ENCODE measurements at places on chromosomes 13 and 19.

- no peak for DNase-seq
These were observed 15.4 kb upstream of the CHAMP1 start for GRCh38 chr13:114298866-114299265.

DNA sequence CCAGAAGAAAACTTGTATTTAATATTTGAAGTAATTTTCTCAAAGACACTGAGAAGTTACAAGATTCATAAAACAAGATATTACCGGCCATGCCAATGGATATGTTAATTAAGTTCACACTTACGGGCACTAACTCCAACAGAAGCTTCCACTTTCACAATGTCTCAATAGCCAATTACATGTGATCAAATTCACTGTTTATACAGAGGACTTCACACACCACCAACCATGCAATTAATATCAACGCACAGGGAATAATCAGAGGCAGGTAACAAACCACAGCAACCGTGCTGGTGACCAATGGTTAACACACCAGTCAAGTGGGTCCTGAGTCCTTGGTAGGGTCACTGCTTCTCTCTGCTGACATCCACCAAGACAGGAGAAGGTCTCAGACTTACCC lies 5.9 kb upstream of the ACOD1 start:
- DNase-seq, result no peak

DNA sequence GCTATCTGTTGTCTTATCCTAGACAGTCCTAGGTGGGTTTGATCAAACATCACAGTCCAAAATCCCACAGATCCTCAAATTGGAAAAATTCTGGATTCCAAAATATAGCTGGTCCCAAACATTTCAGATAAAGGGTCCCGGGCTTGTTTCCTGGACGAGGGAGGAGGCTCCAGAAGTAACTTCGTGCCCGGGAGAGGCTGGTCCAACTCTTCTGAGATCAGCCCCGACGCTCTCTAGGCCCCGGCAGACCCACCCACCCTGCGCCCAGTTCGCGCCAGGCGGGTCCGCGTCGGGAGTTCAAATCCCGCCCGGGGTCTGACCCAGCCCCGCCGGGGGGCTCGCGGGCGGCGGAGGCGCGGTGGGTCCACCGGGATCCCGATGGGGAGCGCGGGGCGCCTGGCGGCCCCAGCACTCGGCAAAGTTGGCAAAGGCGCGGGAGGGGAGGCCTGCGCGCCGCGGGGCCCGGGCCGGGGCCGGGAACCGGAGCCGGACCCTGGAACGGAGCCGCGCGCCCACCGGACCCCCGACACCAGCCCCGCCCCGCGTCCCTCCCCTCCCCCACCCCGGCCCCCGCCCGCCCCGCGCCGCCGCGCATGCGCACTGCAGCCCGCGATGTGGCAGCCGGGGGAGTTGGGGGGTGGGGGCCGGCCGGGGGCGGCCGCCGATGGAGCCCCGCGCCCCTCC lies 513 bp downstream of the MIER2 start:
- DNase-seq, result no peak

GRCh38 chr13:50152224-50152623 lies 137.0 kb downstream of the KCNRG start:
- no peak for DNase-seq

Data from NCI-H748 treated with DMSO at 0.1 percent for 48 hours (cell line).